ENCODE measurements at places on chromosomes 7 and 10.

GRCh38 chr10:64760371-64760770 is 1239.2 kb downstream of the REEP3 start:
- no peak for DNase-seq

DNA sequence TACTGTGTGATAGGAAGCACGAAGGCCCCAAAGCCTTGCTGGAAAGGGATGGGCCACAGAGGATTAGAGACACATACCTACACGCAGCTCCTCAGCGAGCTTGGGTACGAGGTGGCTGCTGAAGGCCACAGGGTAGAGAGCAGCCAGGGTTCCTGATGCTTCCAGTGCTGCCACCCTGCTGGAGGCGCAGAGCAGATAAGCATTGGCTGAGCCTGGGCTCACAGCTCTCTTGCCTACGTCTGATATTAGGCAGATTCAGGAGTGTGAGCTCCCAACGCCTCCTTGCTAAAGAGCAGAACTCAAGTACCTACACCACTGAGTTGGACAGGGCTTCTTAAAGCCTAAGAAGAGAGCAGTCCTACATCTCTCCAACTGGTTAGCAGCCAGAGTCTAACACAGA is 20.0 kb downstream of the ZDHHC16 start:
- DNase-seq: no peak

GRCh38 chr10:100697070-100697469 is 48.3 kb upstream of the PAX2 start:
- no peak for DNase-seq

DNA sequence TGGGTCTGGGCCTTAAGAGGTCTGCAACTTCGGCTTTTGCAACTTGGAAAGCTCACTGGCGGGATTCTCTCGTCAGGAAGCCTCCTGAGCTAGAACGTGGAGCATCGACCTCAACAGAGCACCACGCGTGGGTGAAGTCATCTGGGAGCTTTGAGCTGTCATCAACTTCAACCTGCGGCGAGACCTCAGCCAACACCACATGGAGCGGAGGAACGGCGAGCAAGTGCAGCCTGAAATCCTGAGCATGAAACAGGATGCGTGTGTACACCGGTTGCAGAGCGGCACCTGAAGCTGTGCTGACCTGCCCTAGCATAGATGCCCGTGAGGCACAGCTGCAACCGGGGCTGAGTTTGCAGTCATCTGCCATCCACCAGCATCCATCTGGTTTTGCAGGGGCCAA is 295.7 kb upstream of the SHH start:
- DNase-seq: no peak

DNA sequence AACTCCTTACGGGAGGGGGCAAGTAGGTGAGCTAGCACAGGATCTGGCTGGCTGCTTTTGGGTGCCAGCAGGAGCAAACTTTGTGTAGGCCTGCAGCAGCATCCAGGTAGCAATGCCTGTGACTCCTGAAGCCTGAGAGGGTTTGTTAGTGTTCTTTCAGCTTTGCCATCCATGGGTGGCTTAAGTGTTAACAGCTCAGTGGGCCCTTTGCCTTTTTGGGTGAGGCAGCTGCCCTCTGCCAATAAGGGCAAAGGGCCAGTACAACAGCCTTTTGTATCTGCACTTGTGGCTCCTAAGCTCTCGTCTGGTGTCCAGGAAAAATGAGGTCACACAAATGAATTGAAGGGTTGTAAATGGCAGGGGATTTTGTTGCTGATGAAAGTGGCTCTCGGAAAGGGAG is 359.0 kb upstream of the CHRM2 start:
- DNase-seq: no peak

- no peak for DNase-seq
These were observed 102.0 kb upstream of the TARP start for GRCh38 chr7:38375453-38375852.

DNA sequence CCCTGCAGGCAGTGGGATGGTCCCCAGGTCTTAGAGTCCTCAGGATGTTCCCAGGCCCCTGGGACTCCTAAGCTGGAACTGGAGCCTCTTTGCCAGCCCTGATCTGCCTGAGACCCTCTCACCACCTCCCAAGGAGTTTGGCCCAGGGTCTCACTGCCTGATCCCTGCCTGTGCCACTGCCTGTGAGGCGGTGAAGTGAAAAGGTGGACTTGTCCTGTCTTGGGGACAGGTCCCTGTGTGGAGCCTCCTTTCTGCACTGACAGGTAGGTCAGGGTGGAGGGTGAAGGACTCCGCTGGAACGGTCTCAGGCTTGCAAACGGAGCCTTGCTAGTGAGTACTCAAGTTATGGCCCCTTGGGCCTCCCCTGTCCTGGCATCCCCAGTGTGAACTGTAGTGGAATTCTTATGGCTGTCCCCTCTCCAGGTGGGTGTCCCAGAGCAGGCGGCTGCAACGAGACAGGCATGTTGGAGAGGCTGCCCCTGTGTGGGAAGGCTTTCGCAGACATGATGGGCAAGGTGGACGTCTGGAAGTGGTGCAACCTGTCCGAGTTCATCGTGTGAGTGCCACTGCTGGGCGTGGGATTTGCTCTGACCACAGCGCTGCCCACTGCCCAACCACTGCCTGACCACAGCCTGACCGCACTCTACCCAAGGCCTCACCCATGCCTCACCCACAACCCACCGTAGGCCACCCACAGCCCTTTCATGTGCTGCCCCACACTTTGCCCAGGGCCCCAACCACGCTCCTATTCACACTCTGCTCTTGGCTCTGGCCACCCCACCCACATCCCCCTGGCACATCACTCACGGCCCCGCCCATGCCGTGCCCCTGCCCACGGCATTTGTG is 19.5 kb downstream of the RAMP3 start:
- no peak for DNase-seq

DNA sequence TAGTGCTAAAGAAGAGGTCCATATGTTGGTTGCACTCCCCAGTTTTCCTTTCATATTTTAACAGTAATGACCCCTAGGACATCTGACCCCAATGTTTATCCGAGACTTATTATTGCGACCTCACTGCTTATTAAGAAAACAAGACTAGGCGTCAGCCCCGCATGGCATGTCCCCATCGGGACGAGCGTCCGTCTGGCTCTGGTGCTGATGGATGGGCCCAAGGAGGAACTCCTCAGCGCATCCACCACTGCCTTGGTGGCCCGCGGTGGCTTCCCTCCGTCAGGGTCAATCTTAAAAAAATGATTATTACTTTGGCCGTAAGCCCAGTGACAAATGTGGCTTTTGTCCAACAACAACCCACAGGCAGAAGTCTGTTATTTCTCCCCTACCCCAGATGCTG is 40.1 kb upstream of the CXCL12 start:
- peak; percentile 7 for DNase-seq

- no peak for DNase-seq
These were observed 177.6 kb downstream of the PLXDC2 start for GRCh38 chr10:19993714-19994315.

GRCh38 chr10:76244061-76244686 is 812.8 kb downstream of the LRMDA start:
- no peak for DNase-seq

- DNase-seq: no peak
These were observed 251.1 kb upstream of the PHYHIPL start for GRCh38 chr10:58925381-58925780.

DNA sequence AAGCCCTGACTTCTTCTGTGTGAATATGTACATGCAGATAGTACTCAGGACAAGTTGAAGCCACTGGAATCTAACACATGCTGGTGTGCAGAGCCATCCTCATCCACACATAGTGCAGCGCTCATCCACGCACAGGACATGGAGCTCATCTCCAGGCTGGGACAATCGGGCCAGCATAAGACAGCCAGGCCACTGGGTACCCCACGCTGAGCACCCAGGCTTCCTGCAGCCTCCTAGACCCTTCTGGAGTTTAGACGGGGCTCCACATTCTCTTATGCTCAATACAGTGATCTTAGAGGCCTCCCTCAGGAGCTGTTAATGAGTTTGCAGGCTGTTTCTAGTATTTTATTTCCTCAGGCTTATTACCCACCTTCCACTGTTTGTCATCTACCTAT is 238.9 kb downstream of the TNS3 start:
- DNase-seq: no peak

DNA sequence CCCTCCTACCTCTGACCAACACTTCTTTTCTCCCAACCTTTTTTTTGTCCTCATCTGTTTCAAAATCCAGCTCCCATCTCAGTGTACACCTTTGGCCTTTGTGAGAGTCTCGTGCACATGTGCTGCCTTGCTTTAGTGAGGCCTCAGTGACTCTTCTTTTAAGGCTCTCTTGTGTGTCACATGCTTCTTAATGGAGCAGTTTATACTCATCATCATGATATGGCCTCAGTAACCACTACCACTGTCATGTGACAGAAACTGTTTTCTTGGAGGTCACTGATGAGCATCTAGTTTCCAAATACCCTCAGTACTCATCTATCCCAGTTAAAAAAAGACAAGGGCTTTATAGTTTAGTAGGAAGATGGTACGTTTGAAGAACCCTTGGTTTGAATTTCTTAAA is 8.1 kb upstream of the ARHGAP22 start:
- DNase-seq: no peak

DNA sequence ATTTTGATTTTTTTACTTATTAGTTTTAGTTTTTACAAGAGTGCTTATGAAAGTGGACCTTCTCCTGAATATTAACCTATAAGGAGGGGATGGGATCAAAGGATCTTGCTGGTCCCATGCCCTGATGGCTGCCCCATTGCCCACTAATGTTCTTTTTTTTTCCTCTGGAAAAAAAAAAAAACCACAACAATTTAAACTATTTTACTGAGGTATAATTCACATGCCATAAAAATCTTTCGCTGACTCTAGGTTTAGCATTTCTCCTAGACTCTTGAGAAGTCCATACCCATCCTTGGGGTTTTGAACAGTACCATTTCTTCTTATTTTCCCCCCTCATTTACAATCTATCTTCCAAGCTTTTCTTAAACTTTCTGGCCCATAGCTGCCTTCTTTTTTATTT is 481.8 kb downstream of the TFEC start:
- DNase-seq: no peak

DNA sequence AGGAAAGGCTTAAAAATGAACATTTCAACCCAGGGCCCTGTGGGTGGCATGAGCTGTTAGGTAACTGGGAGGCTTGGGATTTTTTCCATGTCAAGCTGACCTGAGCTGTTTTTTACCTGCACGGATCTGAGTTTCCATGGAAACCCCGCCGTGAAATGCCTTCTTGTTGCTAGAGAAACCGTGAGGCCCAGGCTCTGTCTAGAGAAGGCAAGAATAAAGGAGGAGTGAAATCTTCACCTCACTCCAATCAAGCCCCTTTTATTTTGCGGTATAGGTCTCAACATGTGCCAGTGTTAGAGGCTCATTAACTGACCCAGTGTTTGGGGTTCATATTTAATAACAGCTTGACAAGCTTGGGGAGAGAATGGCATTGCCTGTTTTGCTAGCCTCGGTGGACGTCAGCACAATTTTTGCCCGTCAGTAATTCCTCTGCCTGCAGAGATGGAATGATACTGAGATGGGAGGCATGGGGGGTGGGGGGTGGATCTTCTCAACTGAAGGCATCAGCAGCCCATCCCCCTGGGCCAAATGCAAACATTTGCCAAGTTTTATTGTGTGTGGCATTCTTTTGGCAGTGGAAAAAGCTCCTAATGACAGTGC is 48.9 kb upstream of the PDCD4 start:
- peak; percentile 41 for DNase-seq

DNA sequence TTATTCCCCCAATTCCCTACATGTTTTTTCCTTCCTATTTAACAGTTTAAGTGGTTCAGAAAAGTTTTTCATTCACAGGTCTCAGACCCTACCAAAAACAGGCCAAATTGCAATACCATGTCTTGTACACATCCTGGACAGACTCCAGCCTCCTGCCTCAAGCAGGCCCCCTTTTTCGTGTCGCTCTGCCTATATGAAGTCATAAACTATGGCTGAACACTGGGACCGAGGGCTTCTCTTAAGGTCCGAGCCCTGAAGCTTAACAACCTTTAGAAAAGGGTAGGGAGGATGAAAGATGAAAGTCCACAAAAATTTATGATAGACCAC is 1.4 kb downstream of the FBXW4 start:
- DNase-seq: no peak

DNA sequence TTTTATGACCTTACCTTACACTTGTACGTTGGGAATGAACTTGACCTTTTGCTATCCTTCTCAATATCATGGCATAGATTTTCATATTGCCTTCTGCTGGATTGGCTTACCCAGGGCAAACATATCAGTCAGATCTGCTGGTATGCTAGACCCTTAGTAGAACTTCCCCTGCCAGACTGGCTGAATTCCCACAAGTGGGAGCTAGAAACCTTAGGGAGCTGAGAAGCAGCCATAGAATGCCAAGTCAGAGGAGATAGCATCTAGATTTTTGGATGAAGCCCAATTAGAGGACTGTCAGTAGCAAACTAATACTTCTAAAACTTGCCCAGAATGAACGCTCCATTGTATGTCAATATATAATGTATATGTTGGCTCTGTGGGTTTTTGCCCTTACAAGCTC is 385.0 kb downstream of the NXPH1 start:
- no peak for DNase-seq

Measured in NCI-H446 (cell line).